ENCODE measurements at places on chromosomes 4 and X. TPM values are rescaled to one million over a fixed set of nuclear protein-coding genes. Genes with fewer than 3 reads are reported as not detected.

DNA sequence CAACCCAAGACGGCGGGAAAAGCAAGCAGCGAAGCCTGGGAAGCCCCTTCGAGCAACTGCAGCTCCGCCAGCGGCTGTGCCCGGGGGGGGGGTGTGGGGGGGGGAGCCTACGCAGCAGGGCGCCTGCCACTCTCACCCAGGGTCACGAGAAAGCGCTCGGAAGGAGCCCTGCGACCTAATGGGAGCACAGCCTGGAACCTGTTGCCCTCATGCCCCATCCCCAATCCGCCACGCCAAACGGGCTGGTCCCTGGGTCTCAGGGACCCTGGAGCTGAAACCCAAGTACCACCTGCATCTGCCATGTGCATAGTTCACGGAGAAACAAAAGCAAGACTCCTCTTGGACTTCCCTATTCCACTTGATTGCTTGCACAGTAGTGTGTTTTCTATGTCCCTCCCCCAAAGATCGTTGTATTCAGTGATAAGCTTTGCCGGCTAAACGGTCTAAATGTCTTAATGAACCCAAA lies 359 bp upstream of the GAB3 start:
- H3K4me3 ChIP-seq, result peak overlapping the region; percentile 59
- peaks cover 29% of the 10 kb centered on the region for H3K4me1 ChIP-seq
- no peak for DNase-seq

The SLC26A1 gene
- not detected for total RNA-seq

DNA sequence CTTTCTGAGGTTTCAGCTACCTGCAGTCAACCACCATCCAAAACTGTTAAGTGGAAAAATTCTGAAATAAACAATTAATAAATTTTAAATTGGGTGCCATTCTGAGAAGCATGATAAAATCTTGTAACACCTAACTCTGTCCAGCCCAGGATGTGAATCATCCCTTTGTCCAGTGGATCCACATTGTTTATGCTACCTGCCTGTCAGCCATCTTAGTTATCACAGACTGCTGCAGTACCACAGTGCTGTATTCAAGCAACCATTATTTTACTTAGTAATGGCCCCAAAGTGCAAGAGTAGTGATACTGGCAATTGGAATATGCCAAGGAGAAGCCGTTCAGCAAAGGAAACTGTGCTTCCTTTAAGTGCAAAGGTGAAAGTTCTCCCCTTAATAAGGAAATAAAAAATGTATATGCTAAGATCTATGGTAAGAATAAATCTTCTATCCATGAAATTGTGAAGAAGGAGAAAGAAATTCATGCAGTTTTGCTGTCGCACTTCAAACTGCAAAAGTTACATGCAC lies 20.6 kb downstream of the CAMK2D start:
- H3K4me3 ChIP-seq, result no peak overlapping the region
- peaks cover 26% of the 10 kb centered on the region for H3K4me1 ChIP-seq
- no peak for DNase-seq
- H3K36me3 ChIP-seq, result peaks cover 35% of the 10 kb centered on the region

- no peak overlapping the region for H3K27ac ChIP-seq
- peak; percentile 45 for DNase-seq
- H3K4me3 ChIP-seq, result no peak overlapping the region
- H3K27me3 ChIP-seq, result peaks cover 11% of the 10 kb centered on the region
- H3K36me3 ChIP-seq, result no peaks in the 10 kb centered on the region
Observed at GRCh38 chr4:88818631-88819470, 121.2 kb upstream of the NAP1L5 start.

The YIPF6 gene
- total RNA-seq, result 20.7 TPM

The AWAT2 gene
- not detected for total RNA-seq

- H3K4me1 ChIP-seq, result peaks cover 7% of the 10 kb centered on the region
- H3K27ac ChIP-seq, result no peak overlapping the region
Observed at GRCh38 chrX:56790778-56791177, 61.7 kb downstream of the NBDY start.

The SPANXB1 gene
- not detected for total RNA-seq

The DTHD1 gene
- total RNA-seq, result 1.5 TPM

DNA sequence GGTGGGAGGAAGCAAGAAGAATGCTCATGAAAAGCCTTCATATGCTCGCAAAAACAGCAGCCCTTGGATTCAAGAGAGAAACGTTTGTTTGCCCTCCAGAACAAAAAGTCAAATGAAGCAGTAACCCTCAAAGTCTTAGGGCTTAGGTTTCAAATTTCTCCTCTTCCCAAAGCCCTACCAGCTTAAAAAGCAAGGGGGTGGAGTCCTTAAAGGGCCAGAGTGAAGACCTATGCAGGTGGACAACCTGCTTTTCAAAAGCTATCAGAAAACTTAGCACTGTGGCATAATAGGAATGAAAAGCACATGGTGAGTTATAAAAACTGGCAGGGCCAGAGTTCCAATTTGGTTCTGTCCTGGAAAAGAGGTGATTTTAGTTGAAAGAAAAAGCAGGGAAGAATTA lies 253.3 kb downstream of the NAP1L3 start:
- H3K27me3 ChIP-seq, result no peaks in the 10 kb centered on the region
- DNase-seq, result no peak
- H3K4me1 ChIP-seq, result no peaks in the 10 kb centered on the region
- no peak overlapping the region for H3K4me3 ChIP-seq
- no peak overlapping the region for H3K27ac ChIP-seq
- H3K36me3 ChIP-seq, result no peaks in the 10 kb centered on the region

The SPANXA1 gene
- total RNA-seq, result not detected

DNA sequence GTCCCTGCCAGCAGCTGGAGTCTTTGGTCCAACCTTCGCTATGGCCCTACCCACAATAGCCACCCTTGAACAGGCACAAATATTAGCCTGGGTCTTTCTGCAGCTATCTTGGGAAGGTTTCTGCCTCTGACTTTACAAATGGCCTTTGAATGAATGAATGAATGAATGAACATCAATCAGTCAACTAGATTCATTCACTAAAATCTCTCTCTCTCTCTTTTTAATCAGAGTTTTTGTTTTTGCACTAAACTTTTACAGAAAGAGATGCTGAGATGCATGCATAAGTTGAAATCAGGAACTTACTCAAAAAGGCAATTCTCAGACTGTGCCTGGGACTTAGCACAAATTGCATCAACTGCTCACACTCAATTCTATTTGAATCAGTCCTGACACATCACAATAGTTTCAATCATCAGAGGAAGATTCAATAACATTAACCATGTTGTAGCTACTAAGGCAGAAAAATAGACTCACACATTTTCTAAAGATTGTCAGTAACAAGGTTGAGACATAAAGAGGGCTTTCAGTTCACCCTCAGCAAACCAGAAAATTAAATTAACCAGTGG lies 55.0 kb downstream of the ANXA3 start:
- H3K27me3 ChIP-seq, result peaks cover 29% of the 10 kb centered on the region
- no peaks in the 10 kb centered on the region for H3K36me3 ChIP-seq
- DNase-seq, result no peak
- H3K4me3 ChIP-seq, result no peak overlapping the region
- H3K27ac ChIP-seq, result no peak overlapping the region

GRCh38 chr4:39043861-39044363 lies 11.7 kb upstream of the TMEM156 start:
- H3K27ac ChIP-seq, result peak overlapping the region; percentile 82
- H3K4me1 ChIP-seq, result peaks cover 51% of the 10 kb centered on the region

DNA sequence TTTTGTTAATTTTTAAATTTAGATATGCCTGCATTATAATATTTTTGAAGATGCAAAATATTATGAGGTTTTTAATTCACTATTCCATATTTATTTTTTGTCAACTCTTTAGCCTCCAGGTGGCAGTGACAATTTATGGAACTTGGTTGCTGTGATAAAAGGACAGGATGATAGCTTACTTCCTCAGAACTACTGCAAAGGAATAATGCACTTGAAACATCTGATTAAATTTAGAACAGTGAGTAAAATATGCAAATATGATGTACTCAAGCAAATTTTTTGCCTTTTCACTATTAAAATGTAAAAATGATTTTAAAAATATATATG lies 45.1 kb downstream of the SPATA4 start:
- no peak overlapping the region for H3K4me3 ChIP-seq
- no peaks in the 10 kb centered on the region for H3K36me3 ChIP-seq

GRCh38 chr4:4709736-4710135 lies 149.7 kb upstream of the MSX1 start:
- H3K4me3 ChIP-seq, result no peak overlapping the region
- H3K27ac ChIP-seq, result no peak overlapping the region
- no peaks in the 10 kb centered on the region for H3K4me1 ChIP-seq
- no peak for DNase-seq

DNA sequence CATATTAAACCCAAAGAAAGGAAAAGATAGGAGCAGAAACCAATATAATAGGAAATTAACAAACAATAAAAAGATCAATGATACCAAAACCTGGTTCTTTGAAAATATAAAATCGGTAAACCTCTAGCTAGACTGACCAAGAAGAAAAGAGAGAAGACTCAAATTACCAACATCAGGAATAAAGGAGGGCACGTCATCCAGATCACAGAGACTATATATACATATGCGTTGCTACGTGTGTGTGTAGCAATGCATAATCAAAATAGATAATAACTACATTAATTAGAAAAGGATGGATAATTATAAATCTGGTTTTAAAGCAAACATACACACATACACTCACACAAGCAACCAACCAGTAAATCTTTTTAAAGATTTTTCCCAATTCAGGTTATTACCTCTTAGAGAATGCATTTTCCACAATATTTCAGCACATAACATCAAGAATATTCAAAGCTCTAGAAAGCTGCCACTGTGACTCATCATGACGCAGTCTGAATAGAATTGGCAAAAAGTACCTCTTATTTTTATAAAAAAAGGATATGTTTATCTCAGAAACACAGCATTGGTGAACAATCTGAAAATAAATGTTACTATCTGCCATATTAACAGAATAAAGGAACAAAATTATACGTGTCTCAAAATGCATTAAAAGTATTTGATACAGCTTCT lies 41.4 kb upstream of the USP9X start:
- peaks cover 2% of the 10 kb centered on the region for H3K27me3 ChIP-seq
- H3K36me3 ChIP-seq, result no peaks in the 10 kb centered on the region
- H3K4me1 ChIP-seq, result no peaks in the 10 kb centered on the region
- DNase-seq, result no peak

DNA sequence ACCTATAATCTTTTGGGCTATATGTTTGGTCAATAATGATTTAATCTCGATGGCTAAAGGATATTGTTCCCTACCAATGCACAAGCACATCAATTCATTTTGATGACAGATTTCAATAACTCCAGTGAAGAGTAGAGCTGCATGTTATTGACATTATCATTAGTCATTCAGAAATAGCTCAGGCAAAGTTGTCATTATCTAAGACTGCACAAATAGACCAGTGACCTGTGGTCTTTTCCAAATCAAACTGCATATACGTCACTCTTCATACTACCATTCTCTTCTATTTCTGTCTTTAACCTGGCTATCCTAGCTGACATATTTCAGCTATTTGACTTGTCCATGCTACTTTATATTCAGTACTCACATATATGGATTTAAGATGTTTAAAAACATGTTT lies 1050.8 kb downstream of the C4orf33 start:
- no peaks in the 10 kb centered on the region for H3K27me3 ChIP-seq
- H3K27ac ChIP-seq, result no peak overlapping the region
- H3K36me3 ChIP-seq, result no peaks in the 10 kb centered on the region
- DNase-seq, result no peak
- H3K4me1 ChIP-seq, result no peaks in the 10 kb centered on the region

The PDE6B gene
- total RNA-seq, result 13.3 TPM

DNA sequence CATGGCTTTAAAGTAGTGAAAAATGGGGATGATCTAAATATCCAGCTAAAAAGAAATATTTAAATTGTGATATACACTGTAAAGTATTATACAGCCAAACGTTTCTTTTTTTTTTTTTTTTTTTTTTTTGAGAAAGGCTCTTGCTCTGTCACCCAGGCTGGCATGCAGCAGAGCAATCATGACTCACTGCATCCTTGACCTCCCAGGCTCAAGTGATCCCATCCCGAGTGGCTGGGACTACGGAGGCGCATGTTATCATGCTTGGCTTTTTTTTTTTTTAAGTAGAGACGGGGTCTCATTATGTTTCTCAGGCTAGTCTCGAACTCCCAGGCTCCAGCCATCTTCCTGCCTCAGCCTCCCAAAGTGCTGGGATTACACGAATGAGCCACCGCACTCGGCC lies 17.1 kb downstream of the SMIM14 start:
- H3K27me3 ChIP-seq, result no peaks in the 10 kb centered on the region
- no peak for DNase-seq
- H3K36me3 ChIP-seq, result no peaks in the 10 kb centered on the region

GRCh38 chr4:120692964-120693363 lies 229.6 kb downstream of the PRDM5 start:
- H3K27me3 ChIP-seq, result peaks cover 1% of the 10 kb centered on the region
- no peaks in the 10 kb centered on the region for H3K36me3 ChIP-seq
- no peaks in the 10 kb centered on the region for H3K4me1 ChIP-seq
- DNase-seq, result no peak
- no peak overlapping the region for H3K27ac ChIP-seq

GRCh38 chr4:169233691-169234090 lies 37.1 kb downstream of the SH3RF1 start:
- no peaks in the 10 kb centered on the region for H3K36me3 ChIP-seq
- no peak for DNase-seq
- H3K4me3 ChIP-seq, result no peak overlapping the region
- peaks cover 17% of the 10 kb centered on the region for H3K27me3 ChIP-seq
- H3K4me1 ChIP-seq, result no peaks in the 10 kb centered on the region

DNA sequence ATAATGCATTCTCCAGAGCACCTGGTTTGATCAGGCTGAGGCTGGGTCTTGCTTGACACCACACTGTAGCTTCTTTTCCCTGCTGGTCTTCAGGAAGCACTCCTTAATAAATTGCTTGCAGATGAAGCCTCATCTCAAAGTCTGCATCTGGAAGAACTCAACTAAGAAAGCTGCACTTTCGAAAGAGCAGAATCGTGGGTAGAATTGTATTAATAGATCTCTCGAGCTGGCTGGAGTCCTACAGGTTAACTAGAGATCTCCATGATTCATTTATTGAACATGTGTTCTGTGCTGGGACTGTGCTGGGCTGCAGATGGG lies 152.7 kb downstream of the STK32B start:
- H3K4me1 ChIP-seq, result no peaks in the 10 kb centered on the region
- no peak overlapping the region for H3K27ac ChIP-seq
- H3K4me3 ChIP-seq, result no peak overlapping the region
- no peaks in the 10 kb centered on the region for H3K36me3 ChIP-seq

Measured in activated CD4-positive, alpha-beta memory T cell treated with anti-CD3 and anti-CD28 coated beads, Interleukin-2, amount 10 ng/mL, durations not matched to agents 7 days and 5 days (primary cell).